Activated T-helper 17 cell treated with anti-CD3 and anti-CD28 coated beads, Interleukin-2, amount 50 U/mL, for 72 hours (primary cell): ENCODE measurements at places on chromosomes 4 and X.

DNA sequence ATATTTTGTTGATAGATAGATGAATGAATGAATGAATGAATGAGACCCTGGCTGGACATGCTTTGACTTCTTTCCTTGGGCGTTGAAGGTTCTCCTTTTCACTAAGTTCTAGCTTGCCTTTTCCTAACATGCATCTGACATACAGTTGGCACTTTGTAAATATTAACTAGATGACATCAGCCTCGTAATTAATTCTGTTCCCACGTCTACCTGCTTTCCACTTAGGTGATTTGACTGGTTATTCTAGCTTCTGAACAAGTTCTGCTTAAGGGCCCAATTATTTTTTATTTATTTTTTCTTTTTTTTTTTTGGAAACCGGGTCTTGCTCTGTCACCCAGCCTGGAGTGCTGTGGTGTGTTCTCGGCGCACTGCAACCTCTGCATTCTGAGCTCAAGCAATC, 13.9 kb upstream of the RASL11B start:
- no peak for ATAC-seq

GRCh38 chrX:151789179-151789800, 54.7 kb downstream of the CNGA2 start:
- no peak for ATAC-seq

DNA sequence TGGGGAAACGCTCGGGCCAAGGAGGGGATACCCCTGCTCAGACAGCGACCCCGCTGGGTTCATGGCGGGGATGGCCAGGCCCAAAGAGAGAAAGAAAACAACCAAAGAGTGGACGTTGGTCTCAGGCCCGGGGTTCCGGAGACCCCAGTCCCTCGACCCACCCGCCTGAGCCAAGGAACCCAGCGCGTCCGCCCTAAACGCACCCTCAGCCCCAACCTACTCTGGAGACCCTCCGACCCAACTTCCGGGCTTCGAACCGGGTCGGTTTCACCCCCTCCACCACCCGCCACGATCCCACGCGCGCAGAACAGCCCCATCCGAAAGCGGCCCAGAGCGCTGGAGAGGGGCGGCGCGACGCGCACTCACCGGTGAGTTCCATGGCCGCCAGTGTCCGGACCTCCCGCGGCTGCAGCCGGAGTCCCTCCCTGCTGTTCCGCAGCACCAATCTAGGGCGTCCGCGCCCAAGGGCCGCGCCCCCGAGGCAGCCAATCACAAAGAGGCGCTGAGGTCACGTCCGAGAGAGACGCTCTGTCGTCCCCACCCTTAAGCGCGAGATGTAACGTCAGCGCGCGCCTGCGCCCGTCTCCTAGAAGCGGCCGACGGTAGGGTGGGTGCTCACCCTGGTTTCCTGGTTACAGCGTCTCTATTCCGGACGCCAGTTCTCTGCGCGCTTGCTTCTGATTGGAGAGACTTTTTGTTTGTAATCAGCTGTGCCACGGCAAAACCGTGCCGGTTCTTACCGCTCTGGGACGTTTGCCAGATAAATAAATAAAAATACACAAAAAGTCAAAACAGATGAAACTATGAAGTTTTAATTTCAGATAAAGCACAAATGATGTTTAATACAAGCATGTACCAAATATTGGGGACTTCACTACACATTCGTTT, at the start of gene PIGA:
PIGA (minus strand) TSS at position 389 of the 888 bp plus-strand sequence. CDS start 3,593 bp downstream, outside the sequence.
- ATAC-seq: peak; percentile 96

GRCh38 chr4:101556842-101557241, 209.5 kb upstream of the PPP3CA start:
- peak; percentile 83 for ATAC-seq

DNA sequence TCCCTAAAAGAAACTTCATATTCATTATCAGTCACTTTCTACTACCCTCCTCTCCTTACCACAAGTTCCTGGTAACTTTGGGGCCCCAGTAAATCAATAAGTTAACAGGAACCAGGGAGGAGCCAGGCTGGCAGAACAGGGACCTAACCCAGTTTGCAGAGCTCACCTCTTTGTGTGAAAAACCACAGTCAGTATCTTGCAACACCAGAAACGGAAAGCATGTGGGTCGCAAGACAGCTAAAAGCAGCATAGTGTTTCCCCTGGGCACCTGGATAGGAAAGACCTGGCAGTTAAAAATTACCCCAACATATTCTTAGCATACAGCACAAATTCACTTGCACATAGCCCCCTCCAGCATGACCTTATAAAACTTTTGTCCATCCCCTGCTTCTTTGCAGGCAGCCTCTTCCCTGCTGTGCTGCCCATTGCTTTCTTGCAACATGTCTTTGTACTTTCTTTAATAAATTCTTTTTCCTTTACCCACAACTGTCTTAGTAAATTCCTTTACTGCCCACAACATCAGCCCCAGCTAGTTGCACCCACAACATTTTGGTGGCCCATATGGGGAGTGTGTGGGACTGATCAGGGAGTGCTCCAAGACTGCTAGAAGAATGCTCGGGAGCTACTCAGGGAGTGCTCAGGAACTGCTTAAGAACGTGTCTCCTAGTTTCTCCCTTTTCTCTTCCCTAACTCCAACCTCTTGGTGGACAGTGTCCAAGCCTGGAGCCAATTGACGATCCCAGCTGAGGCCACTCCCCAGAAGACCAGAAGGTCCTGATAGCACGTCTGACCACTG, 83.4 kb downstream of the MSN start:
- peak; percentile 76 for ATAC-seq

DNA sequence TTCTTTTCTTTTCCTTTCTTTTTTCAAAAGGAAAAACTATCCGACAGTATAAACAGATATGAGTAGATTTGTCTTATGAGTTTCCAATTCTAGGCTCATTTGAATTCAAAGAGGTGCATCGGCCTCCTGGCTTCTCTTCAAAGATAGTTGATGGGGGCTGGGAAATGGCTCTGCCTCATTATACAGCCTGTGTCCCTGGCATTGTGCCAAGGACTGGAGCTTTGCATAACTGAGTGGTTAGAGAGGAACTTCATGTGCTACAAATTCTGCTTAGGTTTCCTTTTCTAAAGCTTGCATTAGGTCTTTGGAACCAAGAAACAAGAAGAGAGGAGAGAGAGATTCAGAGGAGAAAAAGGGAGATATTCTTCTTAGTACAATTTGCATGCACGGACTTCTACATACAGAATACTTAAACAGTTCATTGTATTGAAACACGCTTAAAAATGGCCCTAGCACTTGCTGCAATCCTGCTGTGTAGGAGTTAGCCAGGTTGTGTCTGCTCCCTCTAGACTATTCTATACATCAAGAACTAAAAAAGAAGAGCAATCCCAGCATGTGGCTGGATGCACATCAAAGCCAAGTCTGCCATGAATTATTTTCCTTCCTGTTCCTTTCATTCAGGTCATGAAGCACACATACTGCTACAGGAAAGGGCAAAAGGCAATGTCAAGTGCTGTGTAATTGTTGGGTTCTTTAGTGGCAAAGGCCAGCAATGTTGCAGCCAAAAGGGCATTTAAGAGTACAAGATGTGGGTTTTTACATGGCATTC, 70.9 kb downstream of the INTS12 start:
- ATAC-seq: no peak

DNA sequence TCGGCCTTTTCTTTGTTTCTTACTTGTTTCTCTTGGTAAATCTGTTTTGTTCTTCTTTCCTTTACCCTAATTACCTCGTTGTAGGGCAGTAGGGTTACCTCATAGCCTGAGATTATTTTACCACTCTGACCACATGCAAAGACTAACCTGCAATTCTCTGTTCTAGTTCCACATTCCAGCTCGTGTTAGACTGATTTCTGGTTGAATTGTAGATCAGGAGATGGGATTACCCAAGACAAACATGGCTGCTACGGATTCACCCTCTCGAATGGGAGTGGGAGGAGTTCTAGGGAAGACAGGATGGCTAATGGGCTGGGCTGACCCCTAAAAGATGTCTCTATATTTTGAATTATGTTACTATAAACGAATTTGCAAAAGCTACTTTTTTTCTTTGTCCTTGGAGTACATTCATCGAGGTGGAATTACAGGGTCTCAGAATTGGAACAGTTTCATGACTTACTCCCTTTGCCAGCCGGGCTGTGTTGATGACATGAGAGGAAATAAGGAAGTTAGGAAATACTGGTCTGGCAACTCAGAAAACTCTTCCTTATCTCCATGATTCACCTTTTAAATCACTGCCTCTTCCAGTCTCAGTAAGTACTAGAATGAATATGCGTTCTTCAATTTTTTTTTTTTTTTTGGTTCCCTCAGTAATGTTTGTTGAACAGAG, 36.7 kb upstream of the FBXW7 start:
- ATAC-seq: no peak

GRCh38 chr4:183436417-183436816, 8.0 kb upstream of the CDKN2AIP start:
- no peak for ATAC-seq

DNA sequence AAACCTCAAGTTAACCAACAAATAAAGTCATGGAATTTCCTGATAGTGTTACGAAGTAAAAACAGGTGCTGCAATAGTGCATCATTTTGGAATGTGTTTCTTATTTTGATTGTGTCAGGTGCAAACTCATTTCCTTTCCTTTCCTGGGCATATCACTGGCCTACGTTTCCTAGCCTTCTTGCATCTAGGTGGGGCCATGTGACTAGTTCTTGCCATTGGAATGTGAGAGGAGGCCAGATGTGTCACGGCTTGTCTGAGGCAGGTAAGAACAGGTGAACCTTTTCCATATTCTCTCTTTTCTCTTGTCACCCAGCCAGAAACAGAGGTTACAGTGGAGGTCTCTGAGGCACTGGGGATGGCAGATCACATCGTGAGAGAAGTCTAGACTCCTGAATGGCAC, 868.0 kb downstream of the RPA4 start:
- ATAC-seq: no peak

GRCh38 chr4:17309567-17310268, 202.2 kb downstream of the QDPR start:
- no peak for ATAC-seq

DNA sequence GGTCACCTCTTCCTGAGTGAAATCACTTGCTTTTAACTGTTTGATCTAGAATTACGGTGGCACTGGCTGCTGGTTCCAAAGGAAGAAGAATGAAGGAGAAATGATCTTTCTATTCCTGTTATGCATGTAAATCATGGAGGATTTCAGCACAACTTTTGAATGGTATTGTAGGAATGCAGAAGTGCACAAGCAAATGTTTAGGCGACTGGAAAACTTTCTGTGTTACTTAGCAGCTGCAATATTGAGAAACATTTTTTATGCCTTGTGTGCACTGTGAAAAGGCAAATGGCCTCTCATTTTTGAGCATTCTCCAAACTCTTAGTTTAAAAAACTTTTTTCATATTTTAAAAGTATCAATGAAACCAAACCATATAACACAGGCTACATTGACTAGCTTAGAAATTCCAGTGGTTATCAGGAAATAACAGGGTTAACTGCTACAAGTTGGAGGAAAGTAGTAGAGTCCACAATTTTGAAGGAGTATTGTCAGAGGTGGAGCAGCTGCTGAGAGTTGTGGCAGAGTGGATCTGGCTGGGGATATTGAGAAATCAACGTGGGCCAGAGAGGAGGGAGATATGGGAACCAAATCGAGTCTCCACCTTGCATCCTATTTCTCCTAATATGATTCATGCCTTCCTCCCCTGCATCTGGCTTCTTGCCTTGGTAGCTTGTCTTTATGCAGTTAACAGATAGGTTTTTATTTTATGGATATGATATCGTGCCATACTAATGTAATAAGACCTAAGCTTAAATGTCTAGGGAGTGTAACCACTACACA, 32.0 kb upstream of the FHL1 start:
- ATAC-seq: no peak

DNA sequence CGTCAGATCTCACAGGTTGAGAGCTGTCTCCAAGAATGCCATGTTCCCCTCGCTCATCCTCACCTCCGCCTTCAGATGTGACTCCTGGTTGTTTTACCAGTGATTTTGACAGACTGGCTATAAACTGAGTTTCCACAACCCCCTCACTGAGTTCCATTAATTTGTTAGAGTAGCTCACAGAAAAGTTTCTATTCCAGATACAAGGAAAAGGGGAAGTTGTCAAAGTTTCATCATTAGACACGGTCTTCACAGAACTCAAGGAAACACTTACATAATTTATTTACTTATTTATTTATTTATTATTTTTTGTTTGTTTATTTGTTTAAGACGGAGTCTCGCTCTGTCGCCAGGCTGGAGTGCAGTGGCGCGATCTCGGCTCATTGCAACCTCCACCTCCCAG, 55.7 kb upstream of the IQSEC2 start:
- ATAC-seq: no peak

GRCh38 chr4:122826553-122827257, at the start of gene FGF2:
Gene FGF2 (plus strand): TSS chr4:122826831. CDS start chr4:122827175, 344 bp downstream.
- ATAC-seq: no peak

GRCh38 chrX:39974270-39974669, 123.5 kb downstream of the BCOR start:
- no peak for ATAC-seq

- peak; percentile 16 for ATAC-seq
Measured at GRCh38 chr4:74308215-74308614, at the start of gene EPGN. Gene EPGN (plus strand): TSS chr4:74308470. CDS start chr4:74308534, 64 bp downstream.

- peak; percentile 61 for ATAC-seq
Measured at GRCh38 chrX:19889582-19890342, 2.4 kb upstream of the SH3KBP1 start.

GRCh38 chr4:67533112-67533511, 12.2 kb downstream of the CENPC start:
- ATAC-seq: no peak

- no peak for ATAC-seq
Measured at GRCh38 chrX:63784346-63784901, 590 bp downstream of the ARHGEF9 start.

DNA sequence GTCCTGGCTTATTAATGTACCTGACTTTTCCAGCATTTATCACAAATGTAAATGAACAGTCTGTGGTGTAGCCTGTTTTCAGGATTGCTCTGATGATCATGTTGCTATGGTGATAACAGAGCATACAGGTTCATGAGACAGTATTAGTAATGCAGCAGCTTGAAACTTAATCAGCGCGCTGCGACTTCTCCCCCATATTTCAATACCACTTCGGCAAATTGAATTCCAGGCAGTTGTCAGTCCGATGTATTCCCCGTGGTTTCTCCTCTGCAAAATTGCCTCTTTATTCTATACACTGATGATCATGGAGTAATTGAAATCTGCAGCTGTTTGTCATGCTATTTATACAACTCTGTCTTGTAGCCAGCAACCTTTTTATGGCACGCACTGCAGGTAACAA, 239.3 kb downstream of the C4orf33 start:
- ATAC-seq: no peak

- no peak for ATAC-seq
Measured at GRCh38 chr4:832536-832935, 6.6 kb upstream of the CPLX1 start.

- no peak for ATAC-seq
Measured at GRCh38 chr4:106351016-106351415, 17.6 kb downstream of the GIMD1 start.

- no peak for ATAC-seq
Measured at GRCh38 chr4:108445716-108446115, 174.7 kb upstream of the RPL34 start.

GRCh38 chr4:7631288-7632014, 196.7 kb upstream of the PSAPL1 start:
- ATAC-seq: no peak

DNA sequence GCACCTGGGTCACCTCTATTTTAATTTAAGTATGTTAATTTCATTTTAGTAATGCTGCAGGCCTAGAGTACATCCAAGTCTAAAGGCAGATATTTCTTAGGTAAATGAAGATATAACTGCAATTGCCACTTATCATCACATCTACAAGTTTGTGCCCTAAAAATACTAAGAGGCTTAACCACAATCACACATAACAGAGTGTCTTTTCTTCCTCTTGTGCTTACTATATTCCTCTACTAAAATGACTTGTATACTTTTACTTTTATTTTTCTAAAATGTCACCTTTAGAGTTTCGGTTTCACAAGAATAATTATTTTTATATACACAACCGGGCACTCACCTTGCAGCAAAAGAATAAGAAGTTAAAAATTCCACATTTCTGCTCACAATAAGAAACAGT, 77.9 kb downstream of the EFHC2 start:
- peak; percentile 31 for ATAC-seq
